ENCODE measurements at places on chromosomes 3 and 15. TPM values are rescaled to one million over a fixed set of nuclear protein-coding genes. Genes with fewer than 3 reads are reported as not detected.

The TMC3 gene
- total RNA-seq, result not detected

The SLC12A1 gene
- not detected for total RNA-seq

The DENND4A gene
- 19.1 TPM for total RNA-seq

The CHRNA3 gene
- 0.65 TPM for total RNA-seq

The GJD2 gene
- 0.11 TPM for total RNA-seq

The ZNF148 gene
- total RNA-seq, result 44.2 TPM

The PROK2 gene
- total RNA-seq, result 1.3 TPM

The MST1R gene
- total RNA-seq, result 1.2 TPM

The IP6K2 gene
- total RNA-seq, result 23.9 TPM

The KCNH8 gene
- total RNA-seq, result 0.08 TPM

The LAMB2 gene
- total RNA-seq, result 788 TPM

The LRRIQ4 gene
- total RNA-seq, result not detected

The KIF7 gene
- 5.8 TPM for total RNA-seq

The ISY1 gene
- 23.9 TPM for total RNA-seq

The GP5 gene
- 0.22 TPM for total RNA-seq

The CD47 gene
- total RNA-seq, result 51.4 TPM

The FAM81A gene
- total RNA-seq, result 1.8 TPM

The NR2E3 gene
- not detected for total RNA-seq

The EPHB1 gene
- total RNA-seq, result 1.1 TPM

The CRABP1 gene
- total RNA-seq, result not detected

The GOLGA8G gene
- total RNA-seq, result not detected

The PRSS50 gene
- 0.78 TPM for total RNA-seq

The ACKR2 gene
- 1.5 TPM for total RNA-seq

The LRIG1 gene
- 77.1 TPM for total RNA-seq

The PIGZ gene
- 5.9 TPM for total RNA-seq

The SCN5A gene
- total RNA-seq, result 166 TPM

Measured in cardiac septum (tissue), 1 donor.